ENCODE measurements at places on chromosomes 3 and 15.

- no peaks in the 10 kb centered on the region for H3K27me3 ChIP-seq
- no peak overlapping the region for H3K27ac ChIP-seq
- no peaks in the 10 kb centered on the region for H3K36me3 ChIP-seq
- peaks cover 3% of the 10 kb centered on the region for H3K4me1 ChIP-seq
- DNase-seq: no peak
These were observed 150.8 kb downstream of the PDZRN3 start for GRCh38 chr3:73473898-73474416.

DNA sequence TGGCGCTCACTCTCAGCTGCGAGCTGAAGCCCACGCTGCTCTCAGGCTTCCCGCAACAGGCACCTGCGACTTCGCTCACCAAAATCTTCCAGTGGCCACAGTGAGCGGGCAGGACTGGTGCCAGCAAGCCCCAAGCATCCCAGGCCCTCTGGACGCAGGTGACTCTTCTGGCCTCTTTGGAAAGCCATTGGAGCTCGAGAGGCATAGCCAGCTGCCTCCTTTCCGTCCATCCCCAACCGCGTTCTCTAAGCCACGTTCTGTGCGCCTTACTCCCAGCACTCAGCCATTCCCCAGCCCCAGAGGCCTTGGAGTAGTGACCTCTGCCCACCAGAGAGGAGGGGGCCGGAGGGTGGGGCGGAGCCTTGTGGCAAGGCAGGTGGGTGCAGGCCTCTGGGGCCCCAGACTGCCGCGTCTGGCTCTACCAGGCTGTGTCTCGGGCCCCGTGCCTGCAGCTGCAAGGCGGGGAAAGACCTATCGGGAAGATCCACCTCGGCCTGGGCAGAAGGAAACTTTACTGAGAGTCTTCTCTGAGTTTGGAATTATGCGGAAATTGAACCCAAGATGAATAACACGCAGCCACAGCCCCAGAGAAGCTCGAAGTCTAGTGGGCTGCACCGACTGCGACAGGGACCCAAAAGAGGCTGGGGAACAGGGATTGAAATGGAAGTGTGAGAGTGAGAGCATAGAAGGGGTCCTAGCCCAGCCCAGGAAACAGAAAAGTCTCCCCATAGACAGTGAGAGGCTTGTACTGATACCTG, 3.6 kb upstream of the SOX14 start:
- peaks cover 75% of the 10 kb centered on the region for H3K27me3 ChIP-seq
- H3K27ac ChIP-seq: no peak overlapping the region
- no peaks in the 10 kb centered on the region for H3K36me3 ChIP-seq
- DNase-seq: peak; percentile 8
- peaks cover 42% of the 10 kb centered on the region for H3K4me1 ChIP-seq
- H3K4me3 ChIP-seq: no peak overlapping the region

DNA sequence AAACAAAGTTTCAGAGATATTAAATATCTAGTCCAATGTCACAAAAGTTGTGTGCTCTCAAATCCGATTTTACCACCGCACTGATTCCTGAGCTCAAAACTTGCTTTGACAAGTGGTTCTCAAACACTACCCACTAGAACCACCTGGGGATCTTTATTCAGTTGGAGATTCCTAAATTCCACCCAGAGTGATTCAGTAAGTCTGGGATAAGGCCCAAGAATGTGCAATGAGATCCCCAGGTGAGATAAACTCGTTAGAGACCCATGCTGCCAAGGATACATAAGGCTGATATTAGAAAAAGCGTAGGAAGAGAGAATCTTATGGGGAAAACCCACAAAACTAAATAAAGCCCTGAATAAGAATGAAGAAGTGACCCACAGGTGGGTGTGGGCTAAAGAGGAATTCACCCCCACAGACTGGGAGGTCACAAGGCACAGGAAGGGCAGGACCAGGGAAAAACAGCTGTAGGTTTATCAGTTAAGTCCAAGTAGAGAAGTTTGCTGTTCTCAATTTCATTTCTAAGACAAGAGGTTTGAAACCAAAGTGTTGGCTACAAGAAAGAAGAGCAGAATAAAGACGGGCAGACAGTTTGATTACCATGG, 11.5 kb upstream of the RPS17 start:
- H3K27me3 ChIP-seq: no peaks in the 10 kb centered on the region
- no peak for DNase-seq
- H3K4me3 ChIP-seq: no peak overlapping the region
- H3K36me3 ChIP-seq: peaks cover 11% of the 10 kb centered on the region
- H3K27ac ChIP-seq: no peak overlapping the region

GRCh38 chr15:31752065-31752762, 278.1 kb upstream of the CHRNA7 start:
- H3K27me3 ChIP-seq: no peaks in the 10 kb centered on the region
- H3K4me1 ChIP-seq: no peaks in the 10 kb centered on the region

GRCh38 chr3:150721285-150722130, 17.8 kb upstream of the ERICH6 start:
- no peaks in the 10 kb centered on the region for H3K27me3 ChIP-seq
- peaks cover 5% of the 10 kb centered on the region for H3K4me1 ChIP-seq
- no peak overlapping the region for H3K27ac ChIP-seq
- H3K4me3 ChIP-seq: no peak overlapping the region

GRCh38 chr3:119468041-119468440, 722 bp upstream of the POGLUT1 start:
- DNase-seq: no peak
- no peak overlapping the region for H3K27ac ChIP-seq
- H3K4me3 ChIP-seq: peak overlapping the region; percentile 83

DNA sequence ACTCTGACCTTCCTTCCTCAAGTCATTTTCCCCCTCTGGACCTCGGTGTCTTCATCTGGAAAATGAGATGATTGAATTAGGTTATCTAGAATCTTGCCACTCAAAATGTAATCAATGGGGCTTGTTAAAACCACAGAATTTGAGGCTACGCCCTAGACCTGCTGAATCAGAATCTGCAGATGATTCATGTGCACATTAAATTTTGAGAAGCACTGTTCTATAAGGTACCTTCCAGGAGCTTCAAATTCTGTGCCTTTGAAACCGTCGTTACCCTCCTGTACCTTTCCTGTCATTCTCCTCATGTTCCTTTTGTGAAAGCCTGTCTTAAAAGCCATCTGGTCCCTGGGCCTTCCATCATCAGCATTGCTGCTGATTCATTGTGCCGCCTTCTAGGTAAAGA, 172.4 kb upstream of the TOPAZ1 start:
- H3K4me1 ChIP-seq: peaks cover 31% of the 10 kb centered on the region
- no peak for DNase-seq
- no peaks in the 10 kb centered on the region for H3K27me3 ChIP-seq
- H3K27ac ChIP-seq: no peak overlapping the region
- H3K4me3 ChIP-seq: no peak overlapping the region

DNA sequence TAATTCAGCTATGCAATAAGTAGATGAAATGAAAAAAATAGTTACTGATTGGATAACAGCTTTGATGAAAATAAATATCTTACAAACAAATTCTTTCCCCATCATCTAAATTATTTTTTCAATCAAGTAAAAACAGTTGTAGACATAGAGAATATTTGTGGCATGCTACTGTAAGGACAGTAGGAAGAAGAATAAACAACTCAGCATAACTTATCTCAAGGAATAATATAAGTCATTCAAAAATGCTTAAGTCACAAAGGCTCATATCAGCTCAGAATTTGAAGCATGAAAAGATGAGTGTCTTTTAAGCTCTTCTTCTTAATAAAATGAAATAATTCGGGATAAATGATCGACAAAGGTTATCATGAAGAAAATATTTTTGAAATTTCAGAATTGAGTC, 1029.0 kb downstream of the ROBO1 start:
- no peaks in the 10 kb centered on the region for H3K4me1 ChIP-seq
- H3K27me3 ChIP-seq: no peaks in the 10 kb centered on the region
- DNase-seq: no peak
- no peak overlapping the region for H3K27ac ChIP-seq

GRCh38 chr15:56877255-56877970, 41.0 kb upstream of the TCF12 start:
- H3K4me1 ChIP-seq: no peaks in the 10 kb centered on the region
- no peak overlapping the region for H3K27ac ChIP-seq
- DNase-seq: no peak
- H3K36me3 ChIP-seq: no peaks in the 10 kb centered on the region
- H3K4me3 ChIP-seq: no peak overlapping the region

DNA sequence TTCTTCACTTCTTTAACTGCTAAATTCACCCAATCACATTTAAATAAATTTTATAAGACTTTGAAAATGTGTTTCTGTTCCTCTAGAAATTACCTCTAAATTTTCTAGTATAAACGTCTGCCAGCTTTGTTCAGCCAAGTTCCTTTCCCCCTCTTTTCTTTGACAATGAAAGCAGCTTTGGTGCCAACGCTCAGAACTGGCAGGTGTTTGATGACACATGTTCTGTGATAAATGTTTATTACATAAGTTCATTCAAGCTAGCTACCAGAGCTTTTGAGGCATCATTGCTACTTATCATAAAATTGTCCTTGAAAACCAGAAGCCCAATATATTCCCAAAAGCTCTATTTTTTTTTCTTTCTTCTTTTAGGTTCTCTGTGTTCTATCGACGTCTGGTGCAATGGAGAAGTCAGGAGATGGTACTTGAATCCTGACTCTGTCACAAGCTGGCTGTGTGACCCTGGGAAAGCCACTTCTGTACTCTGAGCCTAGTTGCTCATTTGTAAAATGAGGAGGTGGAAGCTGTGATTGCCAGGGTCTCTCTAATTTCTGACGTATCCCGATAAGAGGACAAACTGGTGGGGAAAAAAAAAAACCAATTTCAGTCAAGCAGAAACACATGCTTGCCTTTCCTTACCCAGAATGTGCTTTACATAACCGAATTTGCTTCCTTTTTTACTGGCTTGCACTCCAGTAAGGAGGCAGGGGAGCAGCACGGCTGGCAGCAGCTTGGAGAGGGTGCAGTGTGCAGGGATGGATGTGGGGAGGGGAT, 187.1 kb upstream of the LPP start:
- H3K27me3 ChIP-seq: no peaks in the 10 kb centered on the region
- no peaks in the 10 kb centered on the region for H3K36me3 ChIP-seq
- no peaks in the 10 kb centered on the region for H3K4me1 ChIP-seq
- H3K27ac ChIP-seq: no peak overlapping the region

DNA sequence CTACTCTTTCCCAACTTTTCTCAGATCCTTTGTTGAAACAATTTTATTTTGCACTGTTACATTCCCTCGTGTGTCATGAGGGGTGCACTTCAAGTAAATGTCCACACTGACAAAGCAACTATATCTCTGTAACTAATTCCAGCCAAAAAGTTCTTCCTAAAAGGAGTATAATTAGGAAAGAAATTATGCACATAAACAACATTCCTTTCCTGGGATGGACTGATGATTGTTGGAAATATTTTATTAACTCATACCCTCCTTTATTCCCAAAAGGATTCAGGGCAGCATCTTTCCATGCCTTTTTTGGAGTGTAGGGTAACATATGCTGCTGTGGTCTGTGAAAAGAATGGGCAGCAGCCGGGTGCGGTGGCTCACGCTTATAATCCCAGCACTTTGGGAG, 426.1 kb upstream of the THBS1 start:
- H3K27me3 ChIP-seq: no peaks in the 10 kb centered on the region
- H3K27ac ChIP-seq: no peak overlapping the region
- H3K4me3 ChIP-seq: no peak overlapping the region
- no peaks in the 10 kb centered on the region for H3K4me1 ChIP-seq

DNA sequence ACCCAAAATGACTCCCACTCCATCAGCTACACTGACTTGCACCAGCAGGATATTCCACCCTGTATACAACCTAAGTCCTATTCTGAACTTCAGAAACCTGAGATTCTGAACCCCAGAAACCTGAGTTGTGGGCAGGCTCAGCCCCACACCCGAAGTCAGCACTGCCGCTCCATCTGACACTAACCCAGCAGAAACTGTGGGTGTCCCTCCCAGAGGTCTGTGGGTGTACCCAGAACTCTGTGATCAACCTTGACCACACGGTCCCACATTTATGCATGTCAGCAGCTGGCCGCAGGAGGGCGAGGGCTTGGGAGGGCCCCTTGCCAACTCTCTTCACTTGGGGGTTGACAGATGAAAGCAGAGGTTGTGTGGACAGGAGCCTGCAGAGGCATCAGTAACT, 9.3 kb downstream of the OXTR start:
- no peaks in the 10 kb centered on the region for H3K36me3 ChIP-seq
- no peak overlapping the region for H3K27ac ChIP-seq
- H3K27me3 ChIP-seq: no peaks in the 10 kb centered on the region

DNA sequence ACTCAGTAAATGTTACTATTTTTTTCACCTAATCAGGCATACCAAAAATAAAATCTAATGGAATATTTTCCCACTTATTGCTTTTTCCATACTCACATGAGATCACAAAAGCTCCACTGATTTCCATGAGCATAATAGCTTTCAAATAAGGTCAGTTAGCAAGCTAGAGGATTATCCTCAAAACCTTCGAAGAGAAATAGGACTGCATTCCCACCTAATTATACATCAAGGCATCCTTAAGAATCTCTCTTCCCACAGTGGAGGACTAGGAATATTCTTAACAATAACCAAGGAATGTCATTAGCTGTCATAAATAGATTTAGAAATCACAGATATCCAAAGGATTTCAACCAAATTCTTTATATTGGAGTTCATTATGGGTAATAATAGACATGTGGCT, 127.9 kb upstream of the STT3B start:
- H3K27me3 ChIP-seq: no peaks in the 10 kb centered on the region
- no peak overlapping the region for H3K27ac ChIP-seq
- H3K4me3 ChIP-seq: no peak overlapping the region

DNA sequence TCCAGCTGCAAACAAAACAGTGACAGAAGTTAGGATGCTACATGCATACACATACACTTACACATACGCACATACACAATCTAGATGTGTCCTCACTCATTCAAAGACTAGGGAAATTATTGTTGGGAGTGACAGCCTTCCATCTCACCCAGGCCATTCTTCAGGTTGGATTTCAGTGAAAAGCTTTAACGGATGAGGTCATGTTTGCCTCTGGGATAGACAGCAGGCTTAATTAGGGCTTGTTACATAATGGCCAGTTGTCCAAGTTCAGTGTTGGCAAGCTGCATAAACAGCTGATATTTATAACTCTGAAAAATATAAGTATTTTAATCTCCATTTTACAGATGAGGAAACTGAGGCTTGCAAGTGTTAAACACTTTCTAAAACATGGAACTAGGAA, 35.8 kb upstream of the PLOD2 start:
- no peaks in the 10 kb centered on the region for H3K36me3 ChIP-seq
- no peaks in the 10 kb centered on the region for H3K27me3 ChIP-seq
- DNase-seq: no peak
- H3K4me3 ChIP-seq: no peak overlapping the region
- no peaks in the 10 kb centered on the region for H3K4me1 ChIP-seq

DNA sequence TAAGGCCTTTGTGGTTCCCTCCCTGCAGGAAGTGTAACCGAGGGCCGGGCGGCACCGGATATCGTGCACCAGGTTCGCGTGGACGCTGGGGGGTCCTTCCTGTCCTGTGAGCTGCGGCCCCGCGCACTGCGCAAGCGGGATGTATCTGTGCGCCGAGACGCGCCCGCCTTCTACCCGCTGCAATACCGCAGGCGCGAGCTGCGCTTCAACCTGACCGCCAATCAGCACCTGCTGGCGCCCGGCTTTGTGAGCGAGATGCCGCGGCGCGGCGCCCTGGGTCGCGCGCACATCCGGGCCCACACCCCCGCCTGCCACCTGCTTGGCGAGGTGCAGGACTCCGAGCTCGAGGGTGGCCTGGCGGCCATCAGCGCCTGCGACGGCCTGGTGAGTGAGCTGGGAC, 35.9 kb downstream of the SAXO2 start:
- no peak overlapping the region for H3K4me3 ChIP-seq
- H3K36me3 ChIP-seq: peaks cover 5% of the 10 kb centered on the region
- peaks cover 4% of the 10 kb centered on the region for H3K27me3 ChIP-seq
- no peak overlapping the region for H3K27ac ChIP-seq
- peak; percentile 63 for DNase-seq

- no peaks in the 10 kb centered on the region for H3K36me3 ChIP-seq
- H3K4me3 ChIP-seq: no peak overlapping the region
- H3K4me1 ChIP-seq: no peaks in the 10 kb centered on the region
- no peaks in the 10 kb centered on the region for H3K27me3 ChIP-seq
- DNase-seq: no peak
These were observed 178.4 kb upstream of the SUCLG2 start for GRCh38 chr3:67832817-67833216.
